ENCODE measurements at places on chromosomes 2 and 18.
A peak's percentile ranks its signal among the peaks of the same experiment; 100 is the strongest.

- no peak for DNase-seq
These were observed 2.6 kb upstream of the FAM171B start for GRCh38 chr2:186691231-186691630.

GRCh38 chr2:226121046-226121738 lies 678.4 kb downstream of the IRS1 start:
- DNase-seq, result peak; percentile 46

DNA sequence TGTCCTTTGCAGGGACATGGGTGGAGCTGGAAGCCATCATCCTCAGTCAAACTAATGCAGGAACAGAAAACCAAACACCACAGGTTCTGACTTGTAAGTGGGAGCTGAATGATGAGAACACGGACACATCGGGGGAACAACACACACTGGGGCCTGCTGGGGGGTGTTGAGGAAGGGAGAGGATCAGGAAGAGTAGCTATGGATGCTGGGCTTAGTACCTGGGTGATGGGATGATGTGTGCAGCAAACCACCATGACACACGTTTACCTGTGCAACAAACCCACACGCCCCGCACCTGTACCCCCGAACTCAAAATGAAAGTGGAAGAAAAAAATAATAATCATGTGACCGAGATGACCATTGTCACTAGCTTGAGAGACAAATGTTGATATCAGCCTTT lies 114.7 kb downstream of the NDUFA10 start:
- no peak for DNase-seq

GRCh38 chr2:37775908-37776250 lies 104.4 kb upstream of the CDC42EP3 start:
- peak; percentile 90 for DNase-seq

- DNase-seq, result no peak
These were observed 14.3 kb downstream of the ARHGEF4 start for GRCh38 chr2:130850788-130851623.

- DNase-seq, result peak; percentile 97
These were observed 214.1 kb upstream of the COPS8 start for GRCh38 chr2:236871500-236872001.

DNA sequence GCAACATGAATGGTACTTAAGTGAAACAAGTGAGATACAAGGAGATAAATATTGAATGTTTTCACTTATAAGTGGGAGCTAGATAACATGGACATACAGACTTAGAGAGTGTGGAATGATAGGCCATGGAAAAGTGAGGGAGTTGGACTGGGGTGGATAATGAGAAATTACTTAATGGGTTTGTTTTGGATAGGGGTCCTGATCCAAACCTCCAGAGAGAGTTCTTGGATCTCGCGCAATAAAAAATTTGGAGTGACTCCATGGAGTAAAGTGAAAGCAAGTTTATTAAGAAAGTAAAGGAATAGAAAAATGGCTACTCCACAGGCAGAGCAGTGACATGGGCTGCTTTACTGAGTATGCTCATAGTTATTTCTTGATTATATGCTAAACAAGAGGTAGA lies 508.9 kb downstream of the CNTNAP5 start:
- no peak for DNase-seq

- DNase-seq, result peak; percentile 95
These were observed 61.3 kb upstream of the PGAP1 start for GRCh38 chr2:196987649-196988364.

- DNase-seq, result peak; percentile 91
These were observed 94.4 kb upstream of the ASAP2 start for GRCh38 chr2:9112079-9112721.

DNA sequence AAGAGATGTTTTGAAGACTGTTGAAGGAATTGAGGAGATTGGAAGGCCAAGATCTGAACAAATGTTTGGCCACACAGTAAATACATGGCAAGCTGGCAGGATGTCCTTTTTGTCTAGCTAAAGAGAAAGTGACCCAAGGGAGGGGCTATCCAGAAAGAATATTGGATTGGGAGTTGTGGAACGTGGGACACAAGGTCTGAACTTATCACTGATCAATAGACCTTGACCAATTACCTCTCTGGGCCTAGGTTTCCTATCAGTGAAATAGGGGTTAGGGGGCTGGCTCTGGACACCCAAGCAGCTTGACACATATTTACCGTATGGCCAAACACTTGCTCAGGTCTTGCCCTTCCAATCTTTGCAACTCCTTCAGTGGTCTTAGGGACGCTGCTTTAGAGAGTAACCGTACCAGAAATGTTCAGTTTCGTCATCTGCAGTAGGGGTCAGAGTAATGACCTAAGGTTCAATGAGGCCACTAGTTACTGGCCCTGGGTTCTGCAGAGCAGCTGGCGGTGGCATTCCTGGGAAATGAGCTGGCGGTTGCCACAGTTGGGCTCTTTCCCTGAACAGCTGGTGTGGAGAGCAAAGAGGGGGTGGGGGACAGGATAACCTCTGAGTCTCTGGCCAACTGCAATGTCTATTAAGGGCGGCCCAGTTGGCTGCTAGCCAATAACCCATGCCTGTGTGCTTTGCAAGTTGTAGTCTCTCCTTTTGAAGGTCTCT lies 70.1 kb upstream of the STPG4 start:
- peak; percentile 86 for DNase-seq

DNA sequence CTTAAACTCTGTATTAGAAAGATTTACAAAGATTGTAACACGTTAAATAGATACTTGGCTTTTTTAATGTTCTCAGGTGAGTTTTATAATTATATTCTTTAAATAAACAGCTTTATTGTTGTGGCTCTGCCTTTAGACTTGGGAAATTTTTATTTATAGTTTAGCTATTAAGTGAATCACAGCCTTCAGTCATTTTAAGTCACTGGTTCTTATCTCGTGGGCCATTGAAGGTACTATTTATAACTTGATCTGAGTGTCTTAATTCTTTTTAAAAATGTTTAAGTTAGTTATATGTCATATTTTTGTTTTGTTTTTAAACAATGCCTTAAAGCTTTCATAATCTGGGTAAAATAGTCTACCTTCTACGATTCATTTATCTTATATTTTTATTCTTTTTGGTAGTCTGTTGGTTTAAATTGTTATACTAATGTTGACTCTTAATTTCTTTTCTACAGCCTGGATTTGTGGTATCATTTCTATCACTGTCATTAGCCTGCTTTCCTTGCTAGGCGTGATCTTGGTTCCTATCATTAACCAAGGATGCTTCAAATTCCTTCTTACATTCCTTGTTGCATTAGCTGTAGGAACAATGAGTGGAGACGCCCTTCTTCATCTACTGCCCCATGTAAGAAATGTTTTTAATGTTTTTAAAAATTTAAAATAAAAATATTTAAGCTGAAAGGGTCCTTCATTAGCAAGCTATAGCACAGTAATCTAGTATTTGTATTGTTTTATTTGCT lies 49.3 kb downstream of the SLC39A10 start:
- peak; percentile 66 for DNase-seq

DNA sequence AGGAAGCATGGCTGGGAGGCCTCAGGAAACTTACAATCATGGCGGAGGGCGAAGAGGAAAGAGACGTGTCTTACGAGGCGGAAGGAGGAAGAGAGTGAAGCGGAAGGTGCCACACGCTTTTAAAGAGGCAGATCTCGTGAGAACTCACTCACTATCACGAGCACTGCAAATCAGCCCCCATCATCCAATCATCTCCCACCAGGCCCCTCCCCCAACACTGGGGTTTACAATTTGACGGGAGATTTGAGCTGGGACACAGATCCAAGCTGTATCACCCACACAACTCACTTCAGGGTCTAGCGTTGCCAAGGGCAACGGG lies 5.1 kb upstream of the BOK start:
- DNase-seq, result no peak

GRCh38 chr2:237551071-237551574 lies 15.3 kb upstream of the PRLH start:
- DNase-seq, result no peak

- DNase-seq, result no peak
These were observed 362.6 kb upstream of the TFPI start for GRCh38 chr2:187916799-187917198.

GRCh38 chr2:122737429-122738077 lies 982.1 kb downstream of the TSN start:
- DNase-seq, result peak; percentile 28

GRCh38 chr2:64698668-64699444 lies 45.1 kb upstream of the SERTAD2 start:
- DNase-seq, result peak; percentile 94

- no peak for DNase-seq
These were observed 58.4 kb downstream of the ITGB1BP1 start for GRCh38 chr2:9364791-9365497.

GRCh38 chr2:218168016-218168415 lies 1.3 kb upstream of the CXCR1 start:
- no peak for DNase-seq

GRCh38 chr2:189327879-189328847 lies 113.1 kb upstream of the WDR75 start:
- peak; percentile 96 for DNase-seq

DNA sequence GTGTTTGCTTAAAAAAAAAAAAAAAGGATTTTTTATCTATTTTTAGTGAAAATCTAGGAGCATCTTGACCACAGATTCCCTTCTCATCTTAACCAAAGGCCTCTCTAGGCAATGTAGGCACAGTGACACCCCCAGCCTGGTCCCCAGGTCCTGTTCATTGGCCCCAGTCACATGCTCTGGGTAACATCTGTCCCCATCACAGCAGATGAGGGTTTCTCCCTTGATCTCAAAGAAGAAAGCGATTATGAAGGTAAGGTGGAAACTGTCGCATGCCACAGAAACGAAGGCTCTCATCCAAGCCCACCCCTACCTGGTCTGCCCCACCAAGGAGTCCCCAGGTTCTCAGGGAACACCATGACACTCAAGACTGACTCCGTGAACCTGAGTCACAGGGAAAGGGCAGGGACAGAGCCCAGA lies 4.7 kb downstream of the HS6ST1 start:
- DNase-seq, result no peak

DNA sequence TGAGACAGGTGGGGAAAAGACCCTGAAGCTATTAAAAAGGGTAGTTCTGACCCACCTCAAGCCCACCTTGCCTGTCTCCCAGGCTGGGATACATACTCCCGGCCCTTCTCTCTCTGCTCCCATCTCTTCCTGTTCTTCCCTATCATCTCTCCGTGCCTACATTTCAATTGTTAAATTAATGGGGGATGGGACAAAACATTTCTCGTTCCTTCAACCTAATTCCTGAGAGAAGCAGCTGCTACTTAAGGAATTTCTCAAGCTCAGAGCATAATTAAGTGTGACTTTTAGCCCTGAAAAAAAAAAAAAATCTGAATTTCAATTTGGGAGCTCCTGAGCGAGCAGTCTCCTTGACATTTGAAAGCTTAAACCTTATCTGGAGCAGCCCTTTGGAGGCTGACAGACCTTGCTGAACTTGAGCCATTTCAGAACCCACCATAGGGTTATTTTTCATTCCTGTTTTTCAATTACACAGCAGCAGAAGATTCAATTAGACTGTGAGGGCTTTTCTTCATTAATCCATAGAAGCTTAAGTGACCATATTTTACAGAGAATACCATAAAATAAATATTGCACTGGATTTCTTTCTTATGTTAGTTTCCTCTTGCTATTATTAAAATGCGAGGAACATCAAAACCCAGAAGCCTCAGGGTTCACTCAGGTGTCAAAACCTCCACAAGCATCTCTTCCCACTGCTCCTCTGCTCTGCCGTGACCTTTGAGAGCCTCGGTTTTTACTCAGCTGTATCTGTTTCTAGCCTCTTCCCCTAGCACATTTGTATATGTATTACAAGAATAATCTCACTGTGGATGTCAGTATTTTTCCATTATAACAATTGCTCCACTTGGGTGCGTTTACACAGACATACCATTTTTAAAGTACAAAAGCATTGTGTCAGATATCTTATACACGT lies 125.7 kb downstream of the B3GNT2 start:
- DNase-seq, result no peak

DNA sequence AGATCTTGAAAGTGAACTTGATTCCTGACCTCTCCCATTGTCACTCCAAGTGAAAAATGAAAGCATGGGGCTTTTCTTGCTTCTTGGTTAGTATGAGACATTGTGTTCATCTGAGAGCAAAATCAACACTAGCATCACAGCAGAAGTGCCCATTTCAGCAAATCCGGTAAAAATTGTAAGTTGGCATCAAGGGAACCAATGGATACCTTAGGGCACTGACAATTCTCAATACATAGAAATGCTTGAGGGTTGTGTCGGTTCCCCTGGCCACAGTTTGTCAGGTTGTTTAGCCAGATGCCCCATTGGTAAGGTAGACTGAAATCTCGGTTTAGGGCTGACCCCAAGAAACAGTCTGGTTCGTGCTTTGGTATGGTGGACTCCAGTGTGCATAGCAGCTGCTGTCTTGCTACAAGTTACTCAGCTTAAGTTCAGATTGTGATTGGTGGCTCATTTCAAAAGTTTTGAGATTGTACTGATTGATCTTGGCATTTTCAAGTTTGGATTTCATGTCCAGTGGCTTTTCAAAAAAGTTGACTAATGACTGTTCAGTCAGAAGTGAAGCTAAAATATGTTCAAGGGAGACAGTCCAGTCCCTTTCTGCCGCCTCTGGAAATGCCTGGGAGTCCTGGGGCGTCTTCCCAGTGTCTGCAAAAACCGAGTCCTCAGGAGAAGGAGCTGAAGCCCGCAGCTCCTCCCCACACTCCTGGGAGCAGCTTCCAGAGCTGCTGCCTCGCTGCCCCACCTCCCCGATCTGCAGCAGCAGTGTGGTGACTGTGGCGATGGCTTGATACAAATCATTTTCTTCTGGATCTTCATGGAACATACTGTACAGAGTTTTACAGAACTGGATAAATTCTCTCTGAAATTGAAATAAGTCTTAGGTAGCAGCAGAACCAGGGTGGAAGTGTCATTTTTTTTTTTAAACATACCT lies 5.6 kb downstream of the RPL31 start:
- peak; percentile 19 for DNase-seq

GRCh38 chr18:44509048-44509447 lies 171.6 kb upstream of the SETBP1 start:
- DNase-seq, result no peak

DNA sequence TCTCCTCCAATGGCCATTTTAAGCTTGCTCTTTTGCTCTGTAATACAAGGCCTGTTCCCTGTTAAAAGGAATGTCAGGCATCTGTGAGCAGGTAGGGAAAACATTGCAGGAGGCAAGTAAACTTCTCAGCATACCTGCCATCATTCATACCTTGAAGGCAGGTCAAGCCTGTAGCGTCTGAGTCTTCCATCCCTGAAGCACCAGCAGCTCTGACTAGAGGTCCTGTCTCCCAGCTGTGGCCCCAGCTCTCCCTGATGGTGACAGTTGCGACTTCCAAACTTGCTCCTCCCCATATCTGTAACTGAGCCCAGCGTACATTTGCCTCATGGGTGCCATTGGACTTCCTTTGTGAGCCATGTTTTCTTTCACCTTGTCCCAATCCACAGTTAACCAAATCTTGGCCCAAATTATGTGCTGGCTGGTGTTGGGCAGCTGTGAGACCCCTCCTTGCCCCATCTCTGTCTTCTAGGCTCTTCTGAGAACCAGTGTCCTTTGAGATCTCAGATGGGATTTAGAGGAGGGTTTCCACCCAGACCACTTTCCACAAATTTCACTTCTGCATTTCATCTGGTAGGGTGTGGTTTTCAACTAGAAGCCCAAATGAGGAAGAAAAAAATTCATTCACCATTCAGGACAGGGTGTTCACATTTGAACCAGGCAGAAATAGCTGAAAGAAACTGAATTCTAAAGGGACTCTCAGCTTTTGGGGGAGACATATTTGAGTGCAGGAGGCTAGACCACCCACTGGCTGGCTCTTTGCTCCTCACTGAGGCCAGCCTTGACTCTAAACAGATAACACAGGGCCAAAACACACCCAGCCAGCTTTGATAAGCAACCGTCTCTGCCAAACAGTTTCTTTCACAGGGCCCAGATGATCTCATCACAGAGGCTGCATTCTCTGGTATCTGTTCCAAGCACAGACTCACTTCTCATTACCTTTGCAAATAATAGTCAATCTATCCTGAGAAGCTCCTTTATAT lies 66.4 kb upstream of the MSH2 start:
- no peak for DNase-seq

Measured in fibroblast of skin of scalp (primary cell).